ENCODE measurements at places on chromosomes 16 and 17. TPM values are rescaled to one million over a fixed set of nuclear protein-coding genes. Genes with fewer than 3 reads are reported as not detected.

- no peak overlapping the region for H3K4me3 ChIP-seq
- H3K27me3 ChIP-seq = no peaks in the 10 kb centered on the region
- no peak overlapping the region for H3K27ac ChIP-seq
- DNase-seq = no peak
- H3K36me3 ChIP-seq = no peaks in the 10 kb centered on the region
- no peaks in the 10 kb centered on the region for H3K4me1 ChIP-seq
Observed at GRCh38 chr17:14352136-14352535, 51.3 kb downstream of the HS3ST3B1 start.

GRCh38 chr16:8958344-8959167, 5.2 kb downstream of the USP7 start:
- peak overlapping the region; percentile 48 for H3K27ac ChIP-seq
- H3K27me3 ChIP-seq = no peaks in the 10 kb centered on the region
- H3K4me3 ChIP-seq = no peak overlapping the region
- DNase-seq = no peak
- H3K4me1 ChIP-seq = peaks cover 66% of the 10 kb centered on the region

- no peaks in the 10 kb centered on the region for H3K36me3 ChIP-seq
- H3K27ac ChIP-seq = no peak overlapping the region
- H3K27me3 ChIP-seq = no peaks in the 10 kb centered on the region
- no peak overlapping the region for H3K4me3 ChIP-seq
- H3K4me1 ChIP-seq = no peaks in the 10 kb centered on the region
Observed at GRCh38 chr17:58741121-58741625, 14.5 kb upstream of the PPM1E start.

RAB37 gene
- not detected for total RNA-seq

FNDC8 gene
- not detected for total RNA-seq

DNA sequence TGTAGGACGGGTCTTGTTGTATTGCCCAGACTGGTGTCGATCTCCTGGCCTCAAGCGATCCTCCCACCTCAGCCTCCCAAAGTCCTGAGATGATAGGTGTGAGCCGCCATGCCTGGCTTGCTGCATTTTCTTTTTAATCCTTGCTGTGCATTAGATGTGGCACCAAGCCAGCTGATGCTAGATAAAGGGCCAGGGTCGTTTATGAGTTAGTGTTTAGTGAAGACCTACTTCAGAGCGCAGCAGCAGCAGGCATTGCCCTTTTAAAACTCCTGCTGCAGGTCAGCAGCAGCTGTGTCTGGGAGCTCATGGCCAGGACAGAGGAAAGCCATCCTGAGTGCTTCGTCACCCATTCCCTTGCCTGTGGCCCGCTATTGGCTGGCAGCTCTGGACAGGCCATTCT, 237.3 kb downstream of the CCDC182 start:
- no peak overlapping the region for H3K4me3 ChIP-seq
- H3K27me3 ChIP-seq = no peaks in the 10 kb centered on the region
- no peak for DNase-seq
- H3K4me1 ChIP-seq = peaks cover 31% of the 10 kb centered on the region

GRCh38 chr17:63697341-63698286, 2.3 kb downstream of the LIMD2 start:
- H3K27me3 ChIP-seq = no peaks in the 10 kb centered on the region
- H3K36me3 ChIP-seq = peaks cover 13% of the 10 kb centered on the region
- peak overlapping the region; percentile 76 for H3K4me3 ChIP-seq
- H3K4me1 ChIP-seq = peaks cover 41% of the 10 kb centered on the region
- peak overlapping the region; percentile 84 for H3K27ac ChIP-seq

DNA sequence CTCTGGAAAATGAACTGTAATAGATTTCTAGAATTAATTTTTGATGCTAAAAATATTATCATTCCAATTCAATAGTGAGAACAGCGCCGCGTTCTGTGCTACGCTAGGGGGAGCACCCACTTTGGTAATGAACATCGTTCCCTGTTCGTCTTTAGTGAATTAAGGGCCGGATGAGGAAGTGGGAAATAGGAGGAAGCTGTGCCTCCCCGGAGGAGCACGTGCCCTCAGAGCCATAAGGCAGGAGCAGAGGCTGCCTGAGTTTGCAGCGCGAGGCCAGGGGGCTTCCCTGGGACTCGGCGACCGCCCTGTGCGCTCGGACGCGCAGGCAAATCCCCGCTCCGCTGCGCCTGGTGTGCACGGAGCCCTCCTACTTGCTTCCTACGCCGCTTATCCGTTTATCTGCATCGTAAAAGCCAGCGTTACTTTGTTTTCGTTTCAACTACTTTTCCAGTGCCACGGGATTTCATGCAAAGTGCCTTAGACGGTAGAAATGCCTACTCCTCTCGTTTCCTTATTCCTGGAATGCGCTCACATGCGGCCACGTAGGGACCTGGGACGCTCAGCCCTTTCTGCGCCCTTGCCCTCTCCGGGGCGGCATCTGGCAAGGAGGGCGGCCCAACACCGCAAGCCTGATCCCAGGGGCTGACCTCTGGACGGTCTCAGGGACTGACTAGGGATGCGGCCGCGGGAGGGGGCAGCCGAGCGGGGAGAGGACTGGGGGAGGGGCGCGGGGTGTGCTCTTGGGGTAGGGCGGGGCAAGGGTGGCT, 76.4 kb downstream of the KCNJ12 start:
- H3K4me3 ChIP-seq = no peak overlapping the region
- no peak overlapping the region for H3K27ac ChIP-seq
- H3K27me3 ChIP-seq = no peaks in the 10 kb centered on the region
- DNase-seq = peak; percentile 80

DNA sequence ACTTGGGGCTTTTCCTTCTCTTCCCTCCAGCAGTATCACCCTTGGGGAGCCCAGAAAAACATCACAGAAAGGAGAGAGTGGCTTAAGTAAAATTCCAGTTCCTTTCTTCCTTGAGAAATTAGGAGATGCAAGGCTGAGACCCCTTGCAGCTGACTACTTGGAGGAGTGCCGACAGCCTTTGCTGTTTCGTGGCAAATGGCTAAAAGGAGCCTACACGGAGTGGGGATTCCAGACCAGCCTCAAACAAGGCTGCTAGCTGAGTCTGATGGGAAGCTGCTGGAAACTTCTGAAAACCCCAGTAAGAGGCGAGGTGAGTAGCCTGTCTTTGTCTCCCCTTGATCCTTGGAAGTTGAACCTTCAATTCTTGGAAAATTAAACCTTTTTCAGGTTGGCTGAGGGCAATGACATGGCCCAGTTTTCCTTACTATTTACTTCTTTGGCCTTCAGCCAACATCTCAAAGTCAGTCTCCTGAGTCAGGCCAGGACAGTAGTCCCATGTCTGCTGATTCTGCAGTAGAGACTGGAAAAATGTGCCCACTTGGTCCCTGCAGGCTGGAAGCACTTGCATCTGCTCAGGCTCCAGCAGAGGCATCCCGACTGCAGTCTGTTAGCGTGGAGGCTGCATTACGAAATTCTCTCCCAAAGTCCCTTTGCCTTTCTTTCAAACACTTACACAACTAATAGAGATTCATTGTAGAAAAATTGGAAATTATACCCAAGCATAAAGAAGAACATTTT, 23.4 kb downstream of the SMIM36 start:
- H3K36me3 ChIP-seq = no peaks in the 10 kb centered on the region
- no peaks in the 10 kb centered on the region for H3K27me3 ChIP-seq
- H3K4me1 ChIP-seq = no peaks in the 10 kb centered on the region
- H3K27ac ChIP-seq = no peak overlapping the region
- no peak overlapping the region for H3K4me3 ChIP-seq

DNA sequence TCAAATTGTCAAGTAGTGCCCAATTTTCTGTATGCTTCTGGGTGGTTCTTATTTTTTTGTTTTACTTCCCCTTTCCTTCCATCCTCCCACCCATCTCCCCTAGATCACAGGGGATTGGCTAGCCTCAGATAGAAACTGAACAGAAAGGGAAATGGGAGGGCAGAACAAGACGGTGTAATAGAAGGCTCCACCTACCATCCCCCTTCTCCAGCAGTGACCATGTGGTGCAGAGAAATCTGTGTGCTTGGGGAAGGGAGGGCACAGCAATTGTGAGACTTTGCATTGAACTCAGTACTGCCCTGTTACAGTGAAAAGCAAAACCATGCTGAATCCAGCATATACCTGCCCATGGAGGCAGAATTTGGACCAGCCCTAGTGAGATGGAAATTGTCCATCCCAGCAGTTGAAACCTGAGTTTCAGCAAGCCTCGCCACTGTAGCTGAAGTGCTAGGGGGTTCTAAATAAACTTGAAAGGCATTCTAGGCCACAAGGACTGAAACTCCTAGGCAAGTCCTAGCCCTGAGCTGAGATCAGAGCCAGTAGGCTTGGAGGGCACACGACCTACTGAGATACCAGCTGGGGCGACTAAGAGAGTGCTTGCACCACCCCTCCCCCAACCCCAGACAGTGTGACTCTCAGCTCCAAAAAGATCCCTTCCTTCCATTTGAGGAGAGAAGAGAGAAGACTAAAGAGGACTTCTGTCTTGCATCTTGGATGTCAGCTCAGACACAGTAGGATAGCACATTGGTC, 5.2 kb downstream of the SLFN11 start:
- peaks cover 65% of the 10 kb centered on the region for H3K36me3 ChIP-seq
- no peaks in the 10 kb centered on the region for H3K4me1 ChIP-seq
- no peaks in the 10 kb centered on the region for H3K27me3 ChIP-seq
- H3K4me3 ChIP-seq = no peak overlapping the region
- H3K27ac ChIP-seq = no peak overlapping the region

NHLRC4 gene
- total RNA-seq = 0.21 TPM

KLHL10 gene
- not detected for total RNA-seq

- peaks cover 16% of the 10 kb centered on the region for H3K4me1 ChIP-seq
- no peak for DNase-seq
- no peak overlapping the region for H3K27ac ChIP-seq
- H3K27me3 ChIP-seq = no peaks in the 10 kb centered on the region
- H3K4me3 ChIP-seq = no peak overlapping the region
Observed at GRCh38 chr16:57830890-57831484, 28.7 kb upstream of the KIFC3 start.

- no peaks in the 10 kb centered on the region for H3K27me3 ChIP-seq
- H3K27ac ChIP-seq = no peak overlapping the region
- H3K36me3 ChIP-seq = no peaks in the 10 kb centered on the region
- no peak for DNase-seq
- H3K4me3 ChIP-seq = no peak overlapping the region
- H3K4me1 ChIP-seq = peaks cover 14% of the 10 kb centered on the region
Observed at GRCh38 chr16:85291302-85292148, 179.3 kb upstream of the CIBAR2 start.

HOXB13 gene
- 15.8 TPM for total RNA-seq

DNA sequence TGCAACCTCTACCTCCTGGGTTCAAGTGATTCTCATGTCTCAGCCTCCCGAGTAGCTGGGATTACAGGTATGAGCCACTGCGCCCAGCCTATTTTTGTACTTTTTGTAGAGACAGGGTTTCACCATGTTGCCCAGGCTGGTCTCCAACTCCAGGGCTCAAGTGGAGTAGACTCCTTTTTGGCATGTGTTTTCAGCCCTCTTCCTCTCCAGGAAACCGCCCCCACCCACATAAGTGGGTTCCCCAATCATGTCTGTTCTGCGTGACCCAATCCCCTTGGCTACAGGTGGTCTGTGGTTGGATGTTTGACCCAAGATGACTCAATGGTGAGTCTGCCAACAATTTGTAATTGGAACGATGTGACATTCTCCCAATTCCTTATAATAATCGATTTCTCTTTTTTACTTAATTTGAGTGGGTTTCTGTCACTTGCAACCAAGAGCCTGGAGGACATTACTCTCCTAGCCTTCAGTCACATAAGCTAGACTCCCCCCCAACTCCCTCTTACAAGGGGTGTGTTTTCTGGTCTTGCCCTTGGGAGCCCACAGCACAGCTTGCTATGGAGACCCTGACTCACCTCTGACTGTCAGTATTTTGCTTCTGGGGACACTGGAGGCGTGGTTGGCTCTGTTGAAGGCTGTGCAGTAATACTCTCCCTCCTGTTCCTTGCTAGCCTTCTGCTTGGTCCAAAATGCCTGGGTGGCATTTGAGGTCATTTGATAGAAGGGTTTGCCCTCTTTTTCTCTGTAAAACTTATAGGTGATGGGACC, 34.9 kb downstream of the PECAM1 start:
- H3K27ac ChIP-seq = no peak overlapping the region
- no peaks in the 10 kb centered on the region for H3K4me1 ChIP-seq
- H3K4me3 ChIP-seq = no peak overlapping the region
- DNase-seq = no peak
- H3K27me3 ChIP-seq = no peaks in the 10 kb centered on the region
- no peaks in the 10 kb centered on the region for H3K36me3 ChIP-seq

DNA sequence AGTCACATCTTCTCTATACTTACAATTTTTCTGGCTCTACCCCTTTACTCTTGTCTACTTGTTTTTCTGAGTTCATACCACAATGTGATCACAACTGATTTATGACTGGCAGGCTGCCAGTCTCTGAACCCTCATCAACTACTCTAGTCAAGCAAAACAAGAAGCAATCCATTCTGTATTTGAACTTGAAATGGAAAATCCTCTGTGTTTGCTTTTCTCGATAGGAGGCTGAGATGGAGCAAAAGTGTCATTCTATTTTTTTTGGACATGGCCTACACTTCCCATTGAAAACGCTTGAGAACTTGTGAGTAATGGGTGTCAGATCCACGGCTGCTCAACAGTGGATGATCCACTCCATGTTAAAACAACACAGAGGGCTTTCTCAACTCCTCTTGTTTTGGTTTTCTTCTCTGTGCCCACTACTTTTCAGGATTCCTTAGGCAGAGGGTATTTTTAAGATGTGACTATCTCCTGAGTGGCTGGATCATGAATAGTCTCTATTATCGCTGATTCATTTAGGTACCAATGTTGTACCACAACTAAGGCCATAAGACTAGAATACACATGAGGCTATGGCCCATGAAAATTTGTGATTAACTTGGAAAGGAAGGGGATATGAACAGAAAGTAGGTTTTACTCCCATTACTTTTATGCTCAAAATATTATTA, 11.7 kb downstream of the TMEM100 start:
- no peak overlapping the region for H3K4me3 ChIP-seq
- H3K4me1 ChIP-seq = peaks cover 38% of the 10 kb centered on the region
- no peaks in the 10 kb centered on the region for H3K27me3 ChIP-seq
- no peak for DNase-seq
- H3K27ac ChIP-seq = peak overlapping the region; percentile 23

LITAFD gene
- total RNA-seq = not detected

DNA sequence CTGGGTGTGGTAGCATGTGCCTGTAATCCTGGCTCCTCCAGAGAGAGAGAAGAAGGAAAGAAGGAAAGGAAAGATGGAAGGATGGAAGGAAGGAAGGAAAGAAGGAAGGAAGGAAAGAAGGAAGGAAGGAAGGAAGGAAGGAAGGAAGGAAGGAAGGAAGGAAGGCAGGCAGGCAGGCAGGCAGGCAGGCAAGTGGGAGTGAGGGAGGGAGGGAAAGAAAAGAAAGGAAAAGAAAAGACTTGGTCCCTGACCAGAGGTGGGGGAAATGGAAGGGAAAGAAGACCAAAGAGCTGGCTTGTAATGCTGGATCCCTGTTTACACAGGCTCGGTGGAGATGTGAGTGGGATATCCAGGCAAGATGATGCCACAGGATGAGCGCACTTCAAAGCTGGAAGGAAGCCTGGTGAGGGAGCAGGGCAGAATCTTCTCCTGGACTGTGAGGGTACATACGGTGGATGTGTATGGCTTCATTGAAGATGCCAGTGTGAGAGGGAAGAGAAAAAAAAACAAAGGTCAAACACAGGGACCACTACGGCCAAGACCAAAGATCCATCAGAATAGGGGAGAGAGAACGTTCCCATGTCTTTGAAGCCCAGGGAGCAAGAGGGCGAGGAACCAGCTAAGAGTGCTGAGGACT, 2.1 kb downstream of the CES1 start:
- H3K4me1 ChIP-seq = peaks cover 2% of the 10 kb centered on the region
- DNase-seq = peak; percentile 31
- H3K27me3 ChIP-seq = no peaks in the 10 kb centered on the region

Measured in A673 (cell line).